Activated CD8-positive, alpha-beta memory T cell treated with anti-CD3 and anti-CD28 coated beads for 24 hours (primary cell): ENCODE measurements at places on chromosomes 3 and 15.

DNA sequence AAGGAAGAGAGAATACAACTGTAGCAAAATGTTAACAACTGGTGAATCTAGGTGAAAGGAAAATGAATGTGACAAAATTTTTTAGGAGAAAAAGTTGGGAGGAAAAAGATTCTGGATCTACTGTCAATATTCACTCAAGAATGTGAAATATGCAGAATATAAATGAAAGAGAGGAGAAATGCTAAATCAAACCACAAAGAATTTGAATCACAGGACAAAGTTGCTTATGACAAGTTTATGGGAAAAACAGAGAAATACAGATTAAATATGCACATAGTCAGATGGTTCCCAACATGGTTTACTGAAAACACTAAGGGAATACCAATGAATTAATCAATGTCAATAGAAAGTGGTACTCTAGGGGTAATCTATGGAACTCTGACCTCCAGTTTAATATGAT lies 27.6 kb downstream of the C3orf33 start:
- no peak for DNase-seq

DNA sequence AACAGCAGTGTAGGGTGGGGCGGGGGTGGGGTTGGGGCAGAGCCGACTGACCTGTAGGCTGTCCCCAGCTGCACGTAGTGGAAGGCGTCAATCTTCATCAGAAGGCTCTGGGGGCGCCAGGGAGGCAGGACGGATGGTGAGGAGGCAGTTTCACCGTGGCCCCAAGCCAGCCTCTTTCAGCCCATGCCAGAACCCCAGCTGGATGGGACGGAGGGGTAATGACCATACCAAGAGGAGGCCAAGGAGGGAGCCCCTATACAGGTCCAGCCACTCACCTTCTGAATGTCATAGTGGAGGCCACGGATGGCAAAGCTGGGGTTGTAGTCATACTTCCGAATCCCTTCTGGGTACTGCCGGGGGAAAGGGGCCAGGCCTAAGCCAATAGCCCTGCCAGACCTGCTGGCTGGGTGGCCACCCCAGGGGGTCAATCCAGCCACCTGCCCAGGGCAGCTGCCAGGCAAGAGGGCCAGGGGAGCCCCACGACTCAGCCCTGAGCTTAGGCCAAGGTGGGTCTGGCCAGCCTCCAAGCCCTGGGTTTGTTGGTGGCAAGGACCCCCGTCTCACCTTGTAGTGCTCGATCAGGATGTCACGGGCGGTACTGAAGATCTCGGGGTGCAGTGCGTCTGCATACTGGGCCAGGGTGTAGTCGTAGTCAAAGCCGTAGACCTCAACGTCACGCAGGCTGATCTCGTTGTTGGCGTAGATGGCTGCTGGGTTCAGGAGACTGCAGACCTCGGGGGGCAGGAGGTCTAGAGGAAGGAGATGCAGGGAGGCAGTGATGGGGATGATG lies 4.9 kb downstream of the NT5DC2 start:
- DNase-seq, result no peak

GRCh38 chr15:91694131-91694830 lies 159.2 kb upstream of the SLCO3A1 start:
- no peak for DNase-seq

DNA sequence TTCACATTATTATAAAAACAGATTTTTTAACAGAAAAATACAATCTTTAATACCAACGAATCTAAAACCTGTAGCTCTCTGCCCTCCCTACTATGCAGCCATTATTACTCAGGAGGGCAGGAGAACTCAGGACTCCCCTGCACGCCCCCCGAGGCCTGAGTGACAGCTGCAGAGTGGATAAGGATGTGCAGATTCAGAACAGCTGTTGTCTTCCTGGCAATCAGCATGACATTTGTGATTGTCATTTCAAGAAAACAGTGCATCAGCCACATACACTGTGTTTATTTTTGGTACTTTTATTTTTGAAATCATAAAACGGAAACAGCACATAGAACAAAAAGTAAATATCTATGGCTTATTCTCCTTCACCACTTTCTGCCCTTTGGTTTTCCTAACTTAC lies 450.8 kb downstream of the OCA2 start:
- no peak for DNase-seq

DNA sequence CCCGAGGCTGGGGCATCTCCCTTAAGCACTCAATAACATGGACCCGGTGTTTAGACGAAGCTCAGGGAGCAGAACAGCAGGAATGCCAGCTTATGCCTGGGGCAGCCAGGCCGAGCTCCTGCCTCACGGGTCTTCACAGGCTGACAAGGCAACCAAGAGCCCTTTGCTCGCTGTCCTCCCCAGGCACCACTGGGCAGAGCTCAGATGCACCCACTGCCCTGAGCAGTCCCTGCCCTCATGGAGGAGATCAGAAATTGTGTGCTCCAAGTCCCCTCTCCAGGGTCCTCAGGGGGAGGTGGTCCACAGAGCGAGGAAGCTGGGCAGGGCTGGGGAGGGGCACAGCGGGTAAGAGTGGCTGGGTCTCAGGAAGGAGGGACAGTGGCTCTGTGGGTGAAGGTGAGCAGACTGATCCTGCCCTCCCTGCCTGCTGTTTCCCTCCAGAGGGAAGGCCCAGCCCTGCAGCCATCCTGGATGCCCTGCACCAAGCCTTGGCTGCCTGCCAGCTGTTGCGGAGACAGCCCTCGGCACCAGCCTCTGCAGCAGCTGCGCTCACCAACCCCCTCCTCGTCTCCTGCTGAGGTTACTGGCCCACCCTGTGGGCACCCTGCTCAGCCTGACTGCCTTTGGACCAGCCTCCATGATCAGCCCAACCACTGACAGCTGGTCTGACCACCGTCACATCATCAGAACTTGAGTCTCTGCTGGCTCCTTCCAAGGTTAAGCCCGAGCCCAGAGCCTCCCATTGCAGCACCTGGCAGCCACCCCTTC lies 21.1 kb upstream of the GP9 start:
- no peak for DNase-seq

DNA sequence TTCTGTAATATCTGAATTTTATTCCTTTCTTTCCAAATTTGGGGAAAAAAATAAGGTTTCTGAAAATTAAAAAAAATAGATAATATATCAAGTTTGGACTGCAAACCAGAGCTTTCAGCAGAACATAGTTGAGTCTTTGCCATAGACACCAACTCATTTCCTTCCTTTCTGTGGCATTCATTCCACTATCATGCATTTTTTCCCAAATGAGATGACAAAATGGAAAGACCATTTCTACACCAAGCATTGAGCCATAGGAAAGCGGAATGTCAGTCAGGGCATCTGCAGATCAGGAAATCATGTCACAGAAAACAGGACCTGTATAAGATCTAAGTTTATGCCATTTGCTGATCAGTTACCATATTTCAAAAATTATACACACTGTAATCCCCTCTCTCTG lies 333.3 kb upstream of the THBS1 start:
- no peak for DNase-seq
